ENCODE measurements at places on chromosomes 5 and 9. TPM values are rescaled to one million over a fixed set of nuclear protein-coding genes. Genes with fewer than 3 reads are reported as not detected.

The PCDHA2 gene
- polyA plus RNA-seq, result 0.13 TPM

- no peak for DNase-seq
Observed at GRCh38 chr9:21552244-21553170, 70.4 kb upstream of the IFNE start.

The SUB1 gene
- polyA plus RNA-seq, result 314 TPM

DNA sequence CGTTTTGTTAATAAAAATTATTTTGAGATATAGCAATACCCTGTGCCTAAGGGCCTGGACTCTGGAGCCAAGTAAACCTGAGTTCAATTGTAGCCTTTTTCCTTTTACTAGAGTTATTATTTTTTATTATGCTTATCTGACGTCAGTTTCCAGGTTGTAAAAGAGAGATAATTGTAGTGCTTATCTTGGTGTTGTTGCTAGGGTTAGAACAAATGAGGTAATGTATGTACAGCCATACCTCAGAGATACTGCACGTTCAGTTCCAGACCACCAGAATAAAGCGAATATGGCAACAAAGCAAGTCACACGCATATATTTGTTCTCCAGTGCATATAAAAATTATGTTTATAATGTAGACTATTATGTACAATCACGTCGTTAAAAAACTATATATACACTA lies 215.0 kb downstream of the VPS13A start:
- no peak for DNase-seq

DNA sequence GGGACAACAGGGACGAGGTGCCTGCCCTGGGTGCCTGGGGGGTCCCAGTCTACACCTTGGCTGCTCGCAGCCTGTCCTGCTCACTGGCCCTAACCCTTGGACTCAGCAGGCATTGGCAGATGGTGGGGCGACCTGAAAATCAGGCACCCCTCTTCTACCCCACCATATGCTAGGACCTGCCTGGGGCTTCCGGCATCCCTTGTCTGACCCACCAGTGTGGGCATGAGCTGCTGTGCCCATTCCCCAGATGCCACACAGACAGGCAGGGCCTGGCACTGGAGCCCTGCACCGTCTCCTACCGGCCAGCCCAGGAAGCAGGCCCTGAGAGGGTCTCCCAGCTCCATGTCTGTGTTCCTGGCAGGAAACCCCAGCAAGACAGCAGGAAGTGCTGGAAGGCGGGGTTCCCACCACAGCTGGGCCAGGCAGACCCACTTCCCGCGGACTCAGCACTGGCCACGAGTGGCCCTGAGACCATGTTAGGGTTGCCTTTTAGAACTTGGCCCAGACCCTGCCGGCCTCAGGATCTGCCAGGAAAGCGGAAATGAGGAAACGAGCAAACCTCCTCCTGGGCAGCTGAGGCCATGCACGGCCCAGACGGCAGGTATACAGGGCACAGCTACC lies 3.1 kb downstream of the NINJ1 start:
- no peak for DNase-seq

- DNase-seq, result no peak
Observed at GRCh38 chr9:128406848-128407391, 13.7 kb upstream of the CERCAM start.

The ENC1 gene
- 79.6 TPM for polyA plus RNA-seq

DNA sequence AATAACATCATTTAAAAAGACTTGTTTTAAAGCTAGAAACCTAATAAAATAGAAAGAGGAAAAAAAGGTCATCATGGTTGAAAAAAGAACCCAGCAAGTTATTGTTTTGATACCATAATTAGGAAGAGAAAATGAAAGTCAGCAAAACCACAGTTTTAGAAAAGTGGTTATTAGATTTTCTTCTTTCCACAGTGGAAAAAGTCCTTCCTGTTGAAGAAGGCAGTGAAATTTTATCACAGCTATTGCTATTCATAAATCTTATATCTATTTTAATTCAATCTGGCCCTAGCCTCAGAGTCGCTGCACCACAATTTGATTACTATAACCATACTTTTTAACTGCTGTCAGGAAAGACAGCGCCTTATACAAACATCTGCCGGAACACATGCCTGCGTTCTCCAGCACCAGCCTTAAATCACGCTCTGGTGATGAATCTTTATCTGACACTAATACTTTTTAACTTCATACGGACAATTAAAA lies 60.3 kb downstream of the MAPKAP1 start:
- no peak for DNase-seq

The TEX48 gene
- not detected for polyA plus RNA-seq

The PTPRD gene
- polyA plus RNA-seq, result 114 TPM

GRCh38 chr5:164763206-164763605 lies 1257.8 kb downstream of the MAT2B start:
- no peak for DNase-seq

The DDX4 gene
- polyA plus RNA-seq, result not detected

- DNase-seq, result no peak
Observed at GRCh38 chr9:92978345-92978875, 31.1 kb downstream of the FGD3 start.

- no peak for DNase-seq
Observed at GRCh38 chr9:107260437-107261081, 22.5 kb upstream of the RAD23B start.

GRCh38 chr5:14402424-14402823 lies 179.2 kb upstream of the OTULINL start:
- DNase-seq, result no peak

The TMC1 gene
- 1.2 TPM for polyA plus RNA-seq

GRCh38 chr9:86521977-86522376 lies 167.8 kb upstream of the TUT7 start:
- no peak for DNase-seq

- DNase-seq, result no peak
Observed at GRCh38 chr5:172683264-172683644, 42.2 kb downstream of the NEURL1B start.

The QRFP gene
- polyA plus RNA-seq, result 0.81 TPM

All from left renal cortex interstitium (tissue), 4 donors.